ENCODE measurements at places on chromosomes 1 and 21.

DNA sequence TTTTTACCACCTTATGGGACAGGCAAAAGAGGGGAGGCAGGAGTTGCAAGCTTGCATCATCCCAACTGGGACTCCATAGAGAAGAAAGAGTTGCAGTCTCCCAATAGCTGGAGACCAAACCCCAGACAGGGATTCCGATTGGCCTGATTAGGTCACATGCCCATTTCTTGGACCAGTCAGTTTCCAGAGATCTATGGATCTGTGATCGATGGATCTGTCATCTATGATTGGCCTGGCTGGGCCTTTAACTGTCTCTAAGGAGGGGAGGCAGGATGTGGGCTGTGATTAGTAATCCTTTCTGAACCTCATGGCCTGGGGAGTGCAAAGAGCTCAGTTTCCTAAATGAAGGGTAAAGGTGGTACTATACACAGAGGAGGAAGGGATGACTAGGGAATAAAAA lies 252.1 kb downstream of the MATN1 start:
- DNase-seq = no peak

DNA sequence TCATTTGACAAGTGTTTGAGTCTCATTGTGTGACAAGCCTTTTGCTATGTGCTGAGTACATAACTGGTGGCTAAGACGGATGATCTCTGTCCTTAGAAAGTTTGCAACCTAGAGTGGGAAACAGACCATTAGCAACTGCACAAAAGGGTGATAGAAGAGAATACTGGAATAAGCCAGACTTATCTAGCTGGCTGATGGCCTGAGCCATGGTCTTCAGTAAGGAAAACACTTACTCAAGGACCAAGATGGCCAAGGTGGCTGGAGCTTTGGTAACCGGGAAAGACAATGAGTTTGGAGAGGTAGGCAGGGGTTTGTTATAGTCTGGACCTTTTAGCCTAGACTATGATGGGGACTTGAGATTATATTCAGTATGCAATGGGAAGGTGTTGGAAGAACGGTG lies 1.6 kb upstream of the TAF12 start:
- DNase-seq = no peak

DNA sequence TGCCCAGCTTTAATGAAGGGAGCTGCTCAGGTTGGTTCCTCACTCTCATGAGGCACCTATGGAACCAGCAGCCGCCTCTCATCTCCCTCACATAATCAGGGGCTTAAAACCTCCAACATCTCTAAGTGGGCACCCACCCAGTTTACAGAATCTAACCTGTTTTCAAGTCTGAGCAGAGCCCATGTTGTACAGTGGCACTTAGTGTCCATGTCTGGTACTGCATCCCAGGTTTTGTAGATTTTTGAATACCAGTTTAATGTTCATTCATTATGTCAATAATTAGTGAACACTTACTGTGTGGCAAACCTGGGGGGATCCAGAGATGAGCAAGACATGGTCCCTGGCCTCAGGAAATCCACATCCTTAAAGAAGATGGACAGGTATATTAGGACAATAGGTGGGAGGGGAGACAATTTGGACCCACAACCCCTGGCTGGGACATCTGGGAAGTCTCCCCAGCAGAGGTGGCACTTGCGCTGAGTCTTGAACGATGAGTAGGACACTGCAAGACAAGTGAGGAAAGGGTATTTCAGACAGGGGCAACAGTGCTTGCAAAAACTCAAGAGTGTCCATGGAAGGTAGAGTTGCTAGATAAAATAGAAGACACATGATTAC lies 83.3 kb downstream of the LACTBL1 start:
- DNase-seq = peak; percentile 49

GRCh38 chr21:25757531-25757930 lies 22.8 kb downstream of the GABPA start:
- no peak for DNase-seq

DNA sequence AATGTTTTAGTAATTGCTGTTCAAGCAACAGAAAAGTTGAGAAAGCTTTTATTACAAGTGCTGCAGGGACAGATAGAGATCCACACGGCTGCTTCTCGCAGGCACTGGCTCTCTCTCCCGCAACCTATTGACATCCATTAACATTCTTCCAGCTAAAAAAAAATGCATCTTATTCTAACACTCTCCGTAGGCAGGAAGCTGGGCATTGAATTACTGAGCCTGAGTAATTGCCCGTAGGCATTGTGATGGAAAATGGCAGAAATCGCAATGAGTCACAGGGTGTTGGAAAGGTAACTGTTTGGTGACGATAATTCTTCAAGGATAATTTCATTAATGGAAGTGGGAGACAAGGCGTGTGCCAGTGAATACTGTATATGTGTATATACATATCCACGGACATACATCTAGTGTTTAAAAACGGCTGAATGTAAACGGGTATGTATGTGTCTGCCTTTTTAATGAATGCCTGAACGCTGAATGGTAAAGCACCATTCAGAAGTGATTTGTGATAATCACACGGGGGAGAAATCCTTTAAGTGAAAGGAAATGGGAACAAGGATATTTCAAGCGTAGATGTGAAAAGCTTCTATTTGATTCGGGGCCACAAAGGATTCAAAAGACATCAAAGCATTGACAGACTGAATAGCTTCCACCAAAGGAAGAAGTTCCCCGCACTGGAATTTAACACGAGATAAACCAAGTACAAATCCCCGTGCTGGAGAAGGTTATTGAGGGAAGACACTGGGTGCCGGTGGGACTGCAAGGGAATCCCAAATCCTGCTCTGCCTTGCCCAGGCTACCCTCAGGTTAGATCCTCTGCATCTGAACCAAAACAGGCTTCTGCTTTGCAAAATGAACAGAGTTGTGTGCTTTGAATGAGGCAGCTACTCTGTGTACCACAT lies 567.2 kb downstream of the NPHP4 start:
- DNase-seq = no peak

GRCh38 chr1:29117381-29117780 lies 6.3 kb downstream of the TMEM200B start:
- no peak for DNase-seq

DNA sequence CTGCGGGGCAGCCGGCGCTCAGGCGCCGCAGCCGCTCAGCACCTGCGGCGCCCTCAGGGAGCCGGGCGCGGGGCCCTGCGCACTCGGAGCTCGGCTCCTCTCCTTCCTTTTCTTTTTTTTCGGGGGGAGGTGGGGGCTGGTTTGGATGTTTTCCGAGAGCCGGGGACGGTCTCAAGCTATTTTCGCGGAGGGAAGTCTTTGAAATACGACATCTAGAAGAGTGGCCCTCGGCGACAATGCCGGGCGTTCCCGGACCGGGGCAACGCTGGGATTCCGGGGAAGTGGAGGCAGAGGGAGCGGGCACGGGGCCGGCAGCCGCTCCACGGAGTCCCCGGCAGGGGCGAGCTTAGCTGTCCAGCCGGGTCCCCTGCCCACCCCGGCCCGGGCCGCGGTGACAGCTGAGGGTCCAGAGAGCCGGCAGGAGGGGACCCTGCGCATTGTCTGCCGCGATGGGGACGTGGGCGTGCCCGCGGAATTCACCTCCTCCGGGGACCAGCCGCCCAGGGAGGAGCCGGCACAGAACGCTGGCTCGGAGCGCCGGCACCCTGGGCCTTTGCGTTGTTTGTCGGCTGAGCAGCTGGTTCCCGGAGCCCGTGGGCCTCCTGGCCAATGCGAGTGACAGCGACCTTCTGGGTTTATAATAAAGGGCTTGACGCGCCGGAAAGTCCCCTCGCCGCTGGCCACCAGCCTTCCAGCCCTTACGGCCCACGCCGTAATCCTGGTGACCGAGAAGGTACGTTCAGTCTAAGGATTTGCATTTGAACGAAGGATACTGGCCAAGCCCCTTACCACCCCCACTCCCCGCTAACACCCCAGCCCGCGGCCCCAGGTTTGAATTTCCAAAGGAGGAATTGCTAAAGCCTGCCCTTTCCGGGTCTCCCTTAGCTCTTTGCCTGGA lies 582 bp downstream of the SLC37A1 start:
- no peak for DNase-seq

GRCh38 chr1:241716915-241717656 lies 65.0 kb downstream of the WDR64 start:
- DNase-seq = peak; percentile 37

GRCh38 chr1:19735440-19736127 lies 64.1 kb downstream of the TMCO4 start:
- peak; percentile 88 for DNase-seq

DNA sequence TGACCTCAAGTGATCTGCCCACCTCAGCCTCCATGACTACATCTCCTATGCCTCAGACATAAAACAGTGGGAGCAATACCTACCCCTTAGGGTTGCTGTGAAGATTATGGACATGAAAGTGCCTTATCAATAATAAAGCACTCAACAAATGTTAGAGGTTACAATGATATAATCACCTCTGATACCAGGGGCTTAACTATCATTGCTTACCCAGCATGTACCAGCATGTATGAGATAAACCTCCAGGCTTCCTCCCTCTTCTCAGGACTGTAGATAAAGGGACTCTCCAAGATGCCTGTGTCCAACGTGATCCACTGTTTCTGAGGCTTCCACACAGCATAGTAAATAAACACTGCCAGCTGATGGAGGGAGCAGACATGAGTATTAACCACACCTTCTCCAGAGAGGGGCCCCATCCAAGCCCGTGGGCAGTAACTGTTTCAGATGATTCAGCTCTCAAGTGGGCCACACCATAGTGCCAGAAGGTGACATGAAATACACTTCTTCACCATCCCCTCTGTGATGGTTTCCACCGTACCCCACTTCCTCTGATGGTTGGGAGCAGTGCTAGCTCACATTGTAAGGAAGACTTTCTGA lies 26.2 kb downstream of the RHBDL2 start:
- DNase-seq = no peak

GRCh38 chr1:44688760-44689446 lies 14.4 kb downstream of the ARMH1 start:
- no peak for DNase-seq

DNA sequence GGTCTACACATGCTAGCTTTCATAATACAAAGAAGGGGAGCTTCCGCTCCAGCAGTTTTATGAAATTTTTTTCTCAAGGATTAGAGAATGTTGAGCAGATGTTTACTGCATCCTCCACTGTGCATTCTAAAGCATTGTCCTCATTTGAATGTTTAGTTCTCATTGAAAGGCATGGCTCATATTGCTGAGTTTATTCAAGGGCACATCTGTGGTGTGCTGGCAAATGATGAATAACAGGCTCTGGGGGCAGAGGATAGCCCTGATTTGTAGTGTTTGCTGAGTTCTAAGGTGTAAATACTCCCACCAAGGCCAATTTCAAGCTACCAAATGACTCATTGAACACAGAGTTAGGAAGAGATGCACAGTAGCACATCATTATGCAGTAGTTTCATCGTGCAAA lies 303.2 kb upstream of the FAM78B start:
- no peak for DNase-seq

GRCh38 chr1:153190373-153190772 lies 12.9 kb upstream of the LELP1 start:
- DNase-seq = no peak

DNA sequence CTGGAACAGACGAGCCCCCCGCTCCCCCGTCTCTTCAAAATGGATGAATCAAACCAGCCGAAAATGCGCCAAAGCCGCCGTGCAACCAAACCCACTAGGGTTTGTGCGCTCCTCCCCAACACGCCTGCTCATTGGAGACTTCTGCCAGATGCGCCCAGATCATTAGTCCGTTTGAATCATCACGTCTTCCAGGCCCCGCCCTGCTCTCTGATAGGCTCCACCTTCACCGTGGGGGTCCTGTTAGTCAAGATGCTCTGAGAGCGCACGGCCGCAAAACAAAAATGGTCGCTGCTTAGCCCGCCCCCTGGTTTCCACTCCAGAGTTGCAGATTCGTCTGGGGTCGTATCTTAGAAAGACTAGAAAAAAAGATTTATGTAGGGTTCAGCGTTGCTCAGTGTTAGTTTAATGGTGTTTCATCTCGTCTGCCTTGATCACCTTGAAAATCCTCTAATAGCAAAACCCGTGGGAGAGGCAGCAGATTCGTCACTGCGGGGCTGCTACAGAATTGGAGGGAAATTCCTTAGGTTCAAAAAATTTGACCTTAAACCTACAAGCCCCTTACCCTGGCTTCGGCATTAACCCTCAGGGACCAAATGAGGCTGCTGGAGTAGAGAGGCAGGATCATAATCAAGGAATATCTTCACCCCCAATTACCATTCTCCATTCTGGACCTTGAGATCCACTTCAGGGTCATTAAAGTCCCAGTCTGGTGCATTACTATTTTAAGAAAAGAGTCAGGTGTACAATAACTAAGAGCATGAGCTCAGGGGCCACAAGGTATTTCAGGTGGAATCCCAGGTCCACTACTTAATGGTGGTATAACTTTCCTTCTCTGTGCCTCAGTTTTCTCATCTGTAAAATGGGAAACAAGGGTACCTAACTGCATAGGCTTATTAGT lies at the start of gene NUCKS1:
TSS of gene NUCKS1 (minus strand) at position 45 of the 898 bp plus-strand sequence. CDS start 209 bp downstream, outside the sequence.
- peak; percentile 100 for DNase-seq

DNA sequence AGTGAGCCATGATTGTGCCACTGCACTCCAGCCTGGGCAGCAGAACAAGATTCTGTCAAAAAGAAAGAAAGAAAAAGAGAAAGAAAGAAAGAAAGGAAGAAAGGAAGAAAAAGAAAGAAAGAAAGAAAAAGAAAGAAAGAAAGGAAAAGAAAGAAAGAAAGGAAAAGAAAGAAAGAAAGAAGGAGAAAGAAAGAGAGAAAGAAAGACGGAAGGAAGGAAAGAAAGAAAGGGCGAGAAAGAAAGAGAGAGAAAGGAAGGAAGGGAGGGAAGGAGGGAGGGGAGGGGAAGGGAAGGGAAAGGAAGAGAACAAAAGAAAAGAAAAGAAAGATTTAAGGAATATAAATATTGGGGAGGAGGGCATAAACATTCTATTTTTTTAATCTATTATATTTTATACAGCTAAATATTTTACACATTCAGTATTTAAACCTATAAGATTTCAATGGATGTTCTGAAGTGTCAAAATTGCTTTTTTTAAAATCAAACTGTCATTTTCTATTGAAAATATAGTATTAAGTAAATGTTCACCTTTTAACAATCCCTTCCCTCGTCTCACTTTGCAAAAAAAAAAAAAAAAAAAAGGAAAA lies 6.8 kb upstream of the JAK1 start:
- no peak for DNase-seq

GRCh38 chr1:161300478-161300877 lies 9.3 kb downstream of the MPZ start:
- DNase-seq = no peak

DNA sequence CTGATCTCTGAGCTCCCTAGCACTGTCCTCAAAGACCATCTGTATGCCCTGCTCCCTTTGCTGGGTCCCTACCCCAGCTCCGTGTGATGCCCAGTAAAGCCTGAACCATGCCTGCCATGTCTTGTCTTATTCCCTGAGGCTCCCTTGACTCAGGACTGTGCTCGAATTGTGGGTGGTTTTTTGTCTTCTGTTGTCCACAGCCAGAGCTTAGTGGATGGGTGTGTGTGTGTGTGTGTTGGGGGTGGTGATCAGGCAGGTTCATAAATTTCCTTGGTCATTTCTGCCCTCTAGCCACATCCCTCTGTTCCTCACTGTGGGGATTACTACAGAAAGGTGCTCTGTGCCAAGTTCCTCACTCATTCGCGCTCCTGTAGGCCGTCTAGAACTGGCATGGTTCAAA lies 5.7 kb downstream of the GSTM5 start:
- DNase-seq = no peak

Data from fibroblast of skin of right quadriceps (primary cell).